ENCODE measurements at places on chromosomes 1 and 21. TPM values are rescaled to one million over a fixed set of nuclear protein-coding genes. Genes with fewer than 3 reads are reported as not detected.

SELP gene
- total RNA-seq: not detected

AADACL4 gene
- not detected for total RNA-seq

ZNHIT6 gene
- total RNA-seq: 19.4 TPM

OR14K1 gene
- total RNA-seq: not detected

AQP10 gene
- not detected for total RNA-seq

HTR6 gene
- 0.19 TPM for total RNA-seq

GJA9 gene
- total RNA-seq: 0.05 TPM

CFHR1 gene
- 0.17 TPM for total RNA-seq

ADAM15 gene
- 109 TPM for total RNA-seq

ETV3L gene
- not detected for total RNA-seq

LCE1D gene
- not detected for total RNA-seq

C4BPB gene
- total RNA-seq: 2.1 TPM

NBPF14 gene
- 29.9 TPM for total RNA-seq

ASPM gene
- total RNA-seq: 28.5 TPM

SPRR2F gene
- not detected for total RNA-seq

EXTL1 gene
- 0.05 TPM for total RNA-seq

GNG4 gene
- total RNA-seq: 13.0 TPM

TRABD2B gene
- 4.7 TPM for total RNA-seq
